Left ventricle myocardium inferior (tissue), 1 donor: ENCODE measurements at places on chromosomes 5 and 9. TPM values are rescaled to one million over a fixed set of nuclear protein-coding genes. Genes with fewer than 3 reads are reported as not detected.

Gene MRRF
- 35.8 TPM for total RNA-seq

DNA sequence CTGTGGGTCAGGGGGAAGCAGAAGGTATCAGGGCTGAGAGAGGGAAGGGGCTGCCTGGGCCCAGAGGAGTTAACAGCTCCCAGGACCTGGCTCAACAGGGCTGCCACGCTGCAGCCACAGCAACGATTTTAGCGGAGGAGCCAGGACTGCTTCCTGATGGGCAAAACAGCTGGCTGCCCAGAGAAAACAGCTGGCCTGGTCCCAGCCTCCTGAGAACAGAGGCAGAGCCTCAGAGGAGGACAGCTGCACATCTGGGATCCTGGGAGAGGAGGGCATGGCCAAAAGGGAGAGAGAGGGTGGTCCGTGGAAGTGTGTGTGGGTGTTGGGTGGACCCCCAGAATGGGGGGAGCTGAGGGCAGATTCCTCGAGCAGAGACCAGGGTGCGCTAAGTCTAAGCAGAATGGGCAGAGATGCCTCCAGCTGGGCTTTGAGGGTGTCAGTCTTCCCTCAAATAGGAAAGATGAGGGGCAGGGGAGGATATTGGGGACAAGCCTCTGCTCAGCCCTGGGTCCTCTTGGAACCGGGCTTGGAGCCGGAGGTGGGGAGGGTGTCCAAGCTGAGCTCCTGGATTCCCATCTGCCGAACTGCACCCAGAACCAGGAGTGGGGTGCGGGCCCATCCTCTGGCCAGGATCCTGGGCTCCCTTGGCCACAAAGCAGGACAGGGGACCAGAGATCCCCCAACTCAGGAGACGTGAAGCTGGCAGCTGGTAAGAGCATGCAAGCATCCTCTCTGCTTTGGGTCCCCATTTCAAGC is 9.1 kb upstream of the CERCAM start:
- no peak for DNase-seq

Gene PNPLA7
- 9.0 TPM for total RNA-seq

- no peak for DNase-seq
These were observed 22.9 kb downstream of the TENT4A start for GRCh38 chr5:6736106-6736505.
